ENCODE measurements at places on chromosomes 11 and 22. TPM values are rescaled to one million over a fixed set of nuclear protein-coding genes. Genes with fewer than 3 reads are reported as not detected.

Gene GRM5
- not detected for polyA plus RNA-seq

Gene C11orf86
- polyA plus RNA-seq = not detected

Gene PHOX2A
- not detected for polyA plus RNA-seq

DNA sequence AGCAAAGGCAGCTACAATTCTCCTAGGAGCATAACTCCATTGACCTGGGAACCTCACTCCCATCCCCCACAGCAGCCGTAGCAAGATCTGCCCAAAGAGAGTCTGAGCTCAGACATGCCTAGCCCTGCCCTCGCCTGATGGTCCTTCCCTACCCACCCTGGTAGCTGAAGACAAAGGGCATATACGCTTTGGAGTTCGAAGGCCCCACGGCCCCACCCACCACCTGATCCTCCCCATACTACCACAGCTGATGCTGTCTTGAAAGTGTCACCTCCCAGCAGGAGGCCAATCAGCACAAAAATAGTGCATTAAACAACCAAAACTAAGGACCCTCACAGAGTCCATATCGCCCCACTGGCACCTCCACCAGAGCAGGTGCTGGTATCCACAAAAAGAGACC, 22.6 kb upstream of the GNAZ start:
- DNase-seq = no peak

DNA sequence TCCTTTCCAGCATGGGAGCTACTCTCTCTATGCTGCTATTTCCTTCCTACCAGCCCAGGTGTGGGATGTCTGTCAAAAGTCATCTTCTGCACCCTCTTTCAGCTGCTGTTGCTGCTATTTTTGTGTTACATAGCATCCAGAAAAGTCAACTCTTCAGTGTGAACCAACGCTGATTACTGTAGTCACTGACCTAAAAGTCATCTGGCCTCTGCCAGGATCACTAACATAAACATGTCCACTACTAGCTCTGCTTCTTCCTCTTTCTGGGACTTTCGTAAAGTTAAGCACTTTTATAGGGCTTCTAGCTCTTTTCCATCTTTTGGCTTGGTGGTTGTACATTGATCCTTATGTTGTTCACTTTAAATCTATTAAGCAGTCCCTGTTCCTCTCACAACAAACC, 90.2 kb upstream of the CARD18 start:
- no peak for DNase-seq

DNA sequence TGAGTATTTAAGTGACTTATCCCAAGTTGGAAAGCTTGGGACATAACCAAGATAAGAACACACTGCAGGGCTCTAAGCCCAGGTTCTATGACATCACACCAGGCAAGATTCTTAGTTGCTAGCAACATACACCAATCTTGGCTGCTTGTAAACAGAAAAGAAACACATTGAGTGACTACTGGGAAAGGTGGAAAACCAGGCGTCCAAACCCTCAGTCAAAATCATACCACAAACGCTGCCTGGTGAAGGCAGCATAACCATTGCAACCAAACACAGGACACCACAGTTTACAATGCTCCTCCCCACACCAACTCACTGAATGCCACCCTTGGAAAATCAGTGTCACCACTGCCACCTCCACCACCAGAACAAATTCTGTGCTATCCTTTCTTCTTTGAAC, 379.9 kb downstream of the TTC28 start:
- DNase-seq = no peak

- DNase-seq = no peak
These were observed 71.3 kb downstream of the TSPAN18 start for GRCh38 chr11:44797886-44798606.

GRCh38 chr11:60905047-60905446, 1.3 kb downstream of the PRPF19 start:
- no peak for DNase-seq

GRCh38 chr11:103544874-103545273, 435.6 kb downstream of the DYNC2H1 start:
- no peak for DNase-seq

DNA sequence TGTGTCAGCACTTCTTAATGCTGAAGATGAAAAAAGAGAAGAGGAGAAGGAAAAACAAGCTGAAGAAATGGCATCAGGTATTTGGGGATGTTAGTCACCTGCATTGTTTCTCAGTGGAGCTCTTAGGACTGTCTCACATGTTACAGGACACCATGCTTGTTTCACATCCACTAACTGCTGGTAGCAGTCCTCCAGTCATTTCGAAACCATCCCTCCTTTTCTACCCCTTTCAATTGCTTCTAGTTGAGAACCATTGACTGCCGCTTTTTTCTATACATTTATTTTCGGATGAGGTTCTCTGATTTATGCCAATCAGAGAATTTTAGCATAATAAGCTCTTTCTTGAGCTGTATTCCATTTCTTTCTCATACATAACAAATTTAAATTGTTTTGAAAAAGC, 21.5 kb downstream of the BIRC2 start:
- no peak for DNase-seq

- DNase-seq = no peak
These were observed 13.8 kb upstream of the PIM3 start for GRCh38 chr22:49946612-49947295.

Measured in naive thymus-derived CD4-positive, alpha-beta T cell (primary cell).